ENCODE measurements at places on chromosomes 5 and 9.

- DNase-seq: no peak
Measured at GRCh38 chr9:127384901-127385300, 12.1 kb upstream of the SLC2A8 start.

- DNase-seq: no peak
Measured at GRCh38 chr5:41598011-41598410, 87.6 kb upstream of the PLCXD3 start.

- no peak for DNase-seq
Measured at GRCh38 chr9:98879963-98880310, 63.8 kb upstream of the COL15A1 start.

DNA sequence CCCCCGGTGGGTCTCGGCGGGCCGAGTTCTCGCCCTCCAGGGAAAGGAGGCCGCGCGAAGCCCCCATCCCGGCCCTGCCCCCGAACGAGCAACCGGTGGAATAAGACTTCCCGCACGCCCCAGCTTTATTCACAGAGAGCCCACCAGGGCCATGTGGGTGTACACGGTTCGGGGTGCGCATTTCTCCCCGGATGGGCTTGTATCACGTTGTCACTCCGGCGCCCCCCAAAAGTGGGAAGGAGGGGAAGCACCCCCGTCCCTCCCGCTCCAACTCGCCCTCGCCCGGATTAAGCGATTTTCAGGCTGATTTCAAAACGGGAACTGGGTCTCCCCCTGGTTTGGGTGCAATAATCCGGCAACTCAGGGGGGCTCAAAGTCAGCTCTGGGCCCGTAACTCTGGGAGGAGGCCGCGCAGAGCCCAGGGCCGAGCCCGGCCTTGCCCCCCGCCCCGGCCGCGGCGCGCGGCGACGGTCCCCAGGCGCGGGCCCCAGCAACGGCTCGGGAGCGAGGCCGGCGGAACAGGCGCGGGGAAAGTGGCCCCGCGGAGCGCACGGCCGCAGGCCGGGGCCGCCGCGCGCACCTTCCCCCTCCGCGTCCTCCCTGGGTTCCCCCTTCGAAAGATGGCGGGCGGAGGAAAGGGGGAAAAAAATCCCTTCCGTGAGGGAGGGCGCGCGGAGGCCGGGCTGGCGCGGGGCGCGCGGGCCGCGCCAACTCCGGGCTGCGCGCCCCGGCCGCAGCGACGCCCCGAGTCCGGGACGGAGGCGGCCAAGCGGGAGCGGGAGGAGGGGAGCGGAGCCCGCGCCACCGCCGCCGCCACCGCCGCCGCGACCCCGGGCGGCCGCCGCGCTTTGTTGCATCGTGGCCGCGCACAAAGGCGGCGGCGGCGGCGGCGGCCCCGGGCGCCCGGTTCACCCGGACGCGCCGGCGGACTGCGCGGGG, 644 bp downstream of the BRD3 start:
- DNase-seq: no peak

- DNase-seq: no peak
Measured at GRCh38 chr9:110891760-110892159, 146.5 kb downstream of the LPAR1 start.

- DNase-seq: no peak
Measured at GRCh38 chr9:124858330-124859046, 3.3 kb downstream of the RPL35 start.

GRCh38 chr9:106467865-106468164, 395.2 kb upstream of the ZNF462 start:
- no peak for DNase-seq

DNA sequence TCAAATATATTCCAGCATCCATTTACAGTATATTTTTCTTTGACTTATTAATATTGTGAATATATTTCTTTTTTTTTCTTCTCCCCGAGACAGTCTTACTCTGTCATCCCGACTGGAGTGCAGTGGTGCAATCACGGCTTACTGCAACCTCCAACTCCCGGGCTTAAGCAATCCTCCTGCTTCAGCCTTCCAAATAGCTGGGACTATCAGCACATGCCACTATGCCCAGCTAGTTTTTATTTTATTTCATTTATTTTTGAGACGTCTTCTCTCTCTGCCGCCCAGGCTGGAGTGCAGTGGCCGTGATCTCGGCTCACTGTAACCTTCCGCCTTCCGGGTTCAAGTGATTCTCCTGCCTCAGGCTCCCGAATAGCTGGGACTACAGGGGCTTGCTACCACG, 7.4 kb upstream of the GLIPR2 start:
- no peak for DNase-seq

DNA sequence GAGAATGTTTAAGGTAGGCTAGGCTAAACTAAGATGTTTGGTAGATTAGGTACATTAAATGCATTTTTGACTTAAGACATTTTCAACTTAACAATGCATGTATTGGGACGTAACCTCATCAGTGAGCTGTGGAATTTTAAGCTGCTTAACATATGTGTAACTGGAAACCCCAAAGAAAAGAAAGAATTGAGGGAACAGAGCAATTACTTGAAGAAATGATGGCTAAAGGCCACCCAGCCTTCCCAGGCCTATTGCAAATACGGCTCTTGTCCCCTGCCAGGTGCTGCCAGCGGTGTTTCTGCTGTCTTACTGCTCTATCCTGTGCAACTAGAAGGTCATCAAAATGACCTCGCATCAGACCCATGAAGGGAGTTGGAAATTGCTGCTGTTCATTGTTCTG, 52.0 kb downstream of the RICTOR start:
- DNase-seq: no peak

DNA sequence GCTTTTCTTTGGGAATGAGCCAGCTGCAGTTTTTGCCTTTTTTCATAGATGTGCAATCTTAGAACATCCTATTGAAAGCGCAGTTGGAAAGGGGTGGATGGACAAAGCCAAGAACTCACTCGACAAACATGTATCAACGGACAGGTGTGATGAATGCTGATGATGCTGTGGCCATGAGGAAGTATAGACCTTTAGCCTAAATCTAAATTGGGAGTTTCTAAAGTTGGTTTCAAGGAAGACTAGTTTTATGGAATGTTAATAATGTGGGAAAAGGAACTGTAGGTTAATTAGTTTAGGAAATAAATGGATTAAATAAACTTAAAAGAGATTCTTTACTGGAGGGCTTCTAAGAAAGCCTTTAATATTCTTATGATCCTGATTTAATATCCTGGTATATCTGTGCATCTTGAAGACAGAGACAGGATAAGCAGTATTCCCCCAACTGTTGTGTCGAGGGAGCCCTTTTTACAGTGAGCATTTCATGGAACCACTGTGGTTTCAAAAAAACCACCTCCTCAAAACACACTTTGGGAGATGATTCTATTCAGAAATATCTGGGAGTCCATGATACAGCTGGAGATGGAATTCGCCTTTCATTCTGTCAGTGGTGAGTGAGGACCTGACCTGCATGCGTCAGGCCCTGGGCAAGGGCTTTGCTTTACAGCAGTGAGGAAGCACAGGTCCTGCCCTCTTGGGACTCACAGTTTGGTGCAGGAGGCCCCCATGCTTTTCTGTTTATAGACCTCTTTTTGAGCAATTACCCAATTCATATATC, 82.6 kb downstream of the AOPEP start:
- no peak for DNase-seq

- DNase-seq: no peak
Measured at GRCh38 chr5:171405615-171406014, 13.8 kb upstream of the FGF18 start.

GRCh38 chr5:122919969-122920368, 74.6 kb downstream of the SNX24 start:
- DNase-seq: no peak

DNA sequence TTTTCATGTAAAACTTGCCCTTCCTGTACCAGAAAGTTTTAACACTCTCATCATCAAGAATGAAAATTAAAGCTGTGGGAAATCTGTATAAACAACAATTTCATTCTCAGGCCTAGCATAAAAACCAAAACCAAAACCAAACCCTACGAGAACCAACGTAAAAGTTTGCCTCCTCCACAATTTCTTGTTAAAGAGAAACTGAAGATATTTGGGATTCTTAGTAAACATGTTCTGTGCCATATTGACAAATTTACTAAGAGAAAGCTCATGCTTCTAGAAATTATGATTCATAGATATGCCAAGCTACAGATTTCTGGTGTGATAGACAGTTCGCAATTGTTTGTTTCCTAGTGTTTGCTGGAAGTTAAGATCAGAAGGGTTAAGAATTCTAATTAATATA, 801.0 kb upstream of the NUDT12 start:
- no peak for DNase-seq

DNA sequence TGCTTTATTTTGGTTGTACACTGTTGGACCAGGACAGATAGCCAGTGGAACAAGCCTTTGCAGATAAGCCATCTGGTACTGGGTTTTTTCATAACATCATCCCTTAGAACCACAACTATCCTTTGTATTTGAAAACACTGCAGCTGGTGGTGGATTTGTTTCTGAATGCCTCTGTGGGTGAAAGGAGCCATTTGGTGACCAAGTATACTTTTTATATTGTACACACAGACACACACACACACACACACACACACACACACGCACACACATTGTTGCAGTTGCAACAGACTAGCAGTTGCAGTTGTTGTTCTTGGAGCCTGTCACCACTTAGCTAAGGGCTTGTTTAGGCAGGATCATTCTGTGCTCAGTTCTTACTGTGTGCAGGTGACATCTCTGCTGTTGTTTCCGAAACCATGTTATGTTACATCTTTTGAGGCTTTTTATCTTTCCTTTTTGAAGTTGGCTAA, 22.9 kb upstream of the CAVIN4 start:
- DNase-seq: no peak

GRCh38 chr5:173909199-173909598, 21.1 kb downstream of the CPEB4 start:
- DNase-seq: no peak

GRCh38 chr5:100777680-100778300, 125.3 kb downstream of the ST8SIA4 start:
- no peak for DNase-seq

DNA sequence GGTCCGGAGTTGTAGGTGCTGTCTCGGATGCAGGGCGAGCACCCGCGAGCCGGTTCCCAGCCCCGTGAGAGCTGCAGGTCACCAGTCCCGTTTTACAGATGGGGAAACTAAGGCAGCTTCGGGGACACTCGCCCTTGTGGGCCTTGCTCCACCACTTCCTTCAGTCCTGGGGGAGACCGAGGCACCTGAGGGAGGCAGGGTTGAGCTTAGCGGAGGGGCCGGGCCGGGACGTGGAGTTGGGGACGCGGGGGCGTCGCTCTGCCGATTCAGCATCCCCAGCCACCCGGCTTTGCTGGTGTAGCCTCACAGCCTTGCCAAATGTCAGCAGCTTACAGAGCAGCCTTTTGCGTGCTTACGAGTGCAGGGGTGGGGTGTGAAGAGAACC, 530 bp downstream of the BBLN start:
- peak; percentile 46 for DNase-seq

DNA sequence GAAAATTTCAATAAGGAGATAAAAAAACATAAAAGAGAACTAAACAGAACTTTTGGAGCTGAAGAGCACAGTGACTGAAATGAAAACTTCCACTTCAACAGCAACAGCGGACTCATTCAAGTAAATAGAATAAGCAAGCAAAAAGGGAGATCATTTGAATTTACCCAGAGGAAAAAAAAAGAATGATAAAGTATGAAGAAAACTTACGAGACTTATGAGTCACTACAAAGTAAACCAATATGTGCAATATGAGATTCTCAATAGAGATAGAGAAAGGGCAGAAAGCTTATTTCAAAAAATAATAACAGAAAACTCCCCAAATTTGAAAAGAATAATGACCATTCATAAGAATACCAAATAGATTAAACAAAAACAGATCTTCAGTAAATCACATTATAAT, 1605.7 kb upstream of the CDH6 start:
- DNase-seq: no peak

- no peak for DNase-seq
Measured at GRCh38 chr5:83563631-83564030, 92.1 kb downstream of the VCAN start.

GRCh38 chr5:80492741-80493140, 4.8 kb downstream of the FAM151B start:
- no peak for DNase-seq

DNA sequence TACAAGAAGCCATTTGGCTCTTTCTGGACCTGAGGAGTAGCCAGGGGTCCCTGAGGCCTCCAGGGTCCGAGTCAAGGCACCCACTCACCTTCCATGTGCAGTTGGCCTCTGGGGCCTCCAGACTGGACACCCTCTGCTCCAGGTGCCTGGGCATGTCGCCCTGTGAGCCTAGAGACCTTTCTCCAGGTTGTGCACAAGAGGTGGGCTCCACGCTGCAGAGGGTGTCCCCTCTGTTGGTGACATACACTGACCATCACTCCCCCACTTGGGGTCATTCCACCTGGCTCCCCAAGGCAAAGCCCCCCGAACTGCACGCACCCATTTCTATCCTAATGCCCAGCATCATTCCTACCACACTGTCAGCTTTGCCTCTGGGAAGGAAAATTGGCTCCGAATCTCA, 48.8 kb downstream of the RASGEF1C start:
- DNase-seq: no peak

- no peak for DNase-seq
Measured at GRCh38 chr5:145938776-145939539, 2.6 kb downstream of the SH3RF2 start.

DNA sequence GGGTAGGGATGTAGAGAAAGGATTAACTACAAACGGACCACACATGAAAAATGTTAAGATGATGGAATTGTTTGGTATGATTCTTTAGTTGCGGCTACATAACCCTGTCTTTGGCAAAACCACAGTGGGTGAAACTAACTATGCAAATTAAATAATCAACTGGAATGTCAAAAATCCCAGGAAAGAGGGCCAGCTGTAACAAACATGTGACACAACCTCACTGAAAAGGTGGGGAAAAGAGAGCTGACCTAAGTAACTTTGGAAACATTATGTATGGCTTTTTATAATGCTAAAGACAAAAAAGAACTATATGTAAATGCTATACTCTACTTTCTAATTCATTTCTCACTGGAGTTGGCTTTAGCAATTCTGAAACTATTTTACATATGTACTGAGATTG, 252.0 kb downstream of the MRPS30 start:
- DNase-seq: no peak

DNA sequence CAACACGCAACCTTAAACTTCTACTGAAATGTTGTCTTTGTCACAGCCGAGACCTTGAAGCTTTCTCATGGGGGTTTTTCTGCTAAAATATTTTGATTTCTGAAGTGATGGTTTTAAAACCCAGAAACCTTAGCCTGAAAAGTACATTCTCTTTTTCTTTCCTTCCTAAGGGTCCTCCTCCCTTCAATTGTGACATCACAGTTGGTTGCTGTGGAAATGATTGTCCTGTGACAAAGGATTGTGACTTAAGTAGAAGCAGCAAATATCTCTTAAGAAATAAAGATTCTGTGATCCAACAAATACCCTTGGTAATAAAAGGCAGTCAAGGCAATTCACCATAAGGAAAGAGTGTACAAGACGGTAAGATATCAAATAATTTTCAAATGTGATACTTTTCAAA, 125.2 kb downstream of the SEMA6A start:
- no peak for DNase-seq

GRCh38 chr5:144028058-144028457, 142.4 kb downstream of the YIPF5 start:
- no peak for DNase-seq

DNA sequence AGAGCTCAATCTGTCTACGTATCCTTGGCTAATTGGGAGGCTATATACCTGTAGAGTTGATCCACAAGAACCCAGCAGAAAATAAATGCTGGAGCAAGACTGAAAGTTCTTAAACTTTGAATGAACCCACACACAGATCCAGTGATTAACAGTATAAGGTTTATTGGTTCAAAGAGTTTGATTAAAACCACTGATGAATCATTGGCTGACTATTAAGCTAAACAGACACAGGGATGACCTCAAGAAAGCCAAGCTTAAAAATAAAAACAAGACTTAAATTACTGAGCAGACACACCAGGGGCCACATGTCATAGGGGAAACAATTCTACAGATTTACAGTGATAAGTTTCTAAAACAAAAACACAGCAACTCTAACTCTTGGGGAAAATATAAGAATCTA, 163.6 kb downstream of the SPATA31D1 start:
- DNase-seq: no peak
